Stimulated activated CD4-positive, alpha-beta T cell treated with anti-CD3 and anti-CD28 coated beads, Interleukin-1b, Interleukin-23, amount 100 ng/mL, for 1 hour (primary cell): ENCODE measurements at places on chromosomes 2 and 18.

- DNase-seq: no peak
These were observed 70.6 kb upstream of the ID2 start for GRCh38 chr2:8611246-8611645.

DNA sequence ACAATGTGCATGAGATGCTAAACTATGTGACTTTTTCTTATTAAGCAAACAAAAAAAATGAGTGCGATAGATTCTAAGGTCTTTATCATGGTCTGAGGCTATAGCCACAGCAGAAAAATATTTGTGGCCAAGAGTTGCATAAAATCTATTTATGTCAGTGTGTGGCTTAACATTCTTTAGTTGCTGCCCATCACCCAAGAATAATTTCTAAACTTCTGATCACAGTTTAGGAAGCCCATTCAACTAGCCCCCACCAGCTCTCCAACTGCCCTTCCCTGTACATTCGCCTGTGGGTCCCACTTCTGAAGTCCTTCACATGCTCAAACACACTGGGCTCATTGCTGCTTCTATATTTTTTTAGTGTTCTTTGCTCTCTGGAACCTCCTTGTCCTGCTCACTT, 107.1 kb downstream of the CTNNA2 start:
- DNase-seq: no peak

GRCh38 chr2:188940171-188940570, 34.0 kb upstream of the COL3A1 start:
- DNase-seq: no peak

GRCh38 chr2:26043862-26044696, 10.2 kb downstream of the RAB10 start:
- no peak for DNase-seq

DNA sequence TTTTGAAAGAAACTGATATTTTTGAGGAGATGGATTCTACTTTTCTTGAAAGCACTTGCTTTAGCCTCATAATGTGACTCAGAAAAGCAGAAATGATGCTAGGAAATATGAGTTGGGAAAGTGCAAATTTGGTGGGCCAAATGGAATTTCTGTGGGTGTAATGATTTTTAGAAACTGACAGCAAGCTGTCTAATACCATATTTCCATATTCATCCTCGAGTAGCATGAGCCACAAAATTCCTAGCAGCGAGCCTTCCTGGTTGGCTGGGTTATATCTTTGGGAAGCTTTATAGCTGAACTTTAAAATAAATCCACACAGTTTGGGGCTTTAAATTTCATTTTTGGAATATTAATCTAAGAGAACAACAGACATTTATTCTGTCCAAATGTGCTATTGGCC, 190.0 kb downstream of the DSC3 start:
- no peak for DNase-seq

GRCh38 chr2:105849431-105850179, 104.9 kb downstream of the NCK2 start:
- no peak for DNase-seq

DNA sequence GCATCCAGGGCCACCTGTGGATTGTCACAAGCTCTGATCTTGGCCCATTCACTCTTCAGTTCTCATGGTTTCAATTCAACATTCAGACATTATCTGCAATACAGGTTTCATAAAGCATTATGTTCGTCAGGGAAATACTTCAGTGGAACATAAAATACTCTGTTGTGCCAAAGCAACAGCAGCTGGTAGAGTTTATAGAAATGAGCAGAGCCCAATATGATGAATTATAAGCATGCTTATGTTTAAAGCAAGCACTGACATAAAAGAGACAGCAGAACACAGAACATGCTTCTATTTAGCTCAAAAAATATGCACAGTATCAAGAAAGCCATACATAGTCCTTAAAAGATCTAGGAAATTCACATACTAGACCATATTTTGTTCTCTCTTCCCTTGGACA, 71.3 kb downstream of the PDK1 start:
- no peak for DNase-seq

GRCh38 chr2:26635401-26635800, 5.8 kb downstream of the CIB4 start:
- DNase-seq: no peak

DNA sequence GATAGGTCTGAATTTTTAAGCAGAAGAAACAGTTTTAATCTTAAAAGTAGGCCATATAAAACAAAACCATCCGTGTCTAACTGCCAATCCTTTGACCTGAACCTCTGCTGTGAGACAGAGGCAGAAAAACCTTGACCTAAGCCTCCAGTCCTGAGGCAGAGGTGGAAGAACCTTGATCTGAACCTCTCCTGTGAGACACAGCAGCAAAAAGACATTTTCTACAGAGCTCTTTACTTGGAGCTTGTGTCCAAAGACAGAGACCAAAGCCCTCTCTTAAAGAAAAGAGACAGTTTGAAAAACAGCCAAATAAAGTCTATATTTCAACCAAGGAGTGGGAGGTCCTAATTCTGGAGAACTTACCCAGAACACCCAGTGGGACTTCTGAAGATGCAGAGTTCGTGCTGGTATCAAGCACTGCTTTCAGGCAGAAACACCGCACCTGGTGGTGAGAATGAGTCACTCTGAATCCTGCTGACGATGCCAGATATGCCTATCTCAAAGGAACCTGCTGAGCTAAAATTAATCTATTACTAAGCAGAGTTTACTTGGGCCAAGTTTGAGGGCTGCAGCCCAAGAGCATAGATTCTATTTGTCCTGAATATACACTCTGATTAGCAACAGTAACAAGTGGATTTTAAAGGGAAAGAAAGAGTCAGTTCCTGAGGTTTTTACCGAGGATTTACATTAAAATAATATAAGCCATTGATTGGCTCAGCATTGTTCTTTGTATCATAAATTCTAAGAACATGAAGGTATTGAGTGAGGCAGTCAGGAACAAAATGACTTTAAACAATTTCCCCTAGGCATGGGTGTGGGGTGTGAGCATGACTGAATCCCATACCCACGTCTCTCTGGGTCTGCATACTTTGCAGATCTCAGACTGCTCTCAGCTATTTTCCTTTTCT, 806.4 kb downstream of the TRIB2 start:
- no peak for DNase-seq

- no peak for DNase-seq
These were observed 2.7 kb upstream of the GEMIN6 start for GRCh38 chr2:38775097-38775920.

DNA sequence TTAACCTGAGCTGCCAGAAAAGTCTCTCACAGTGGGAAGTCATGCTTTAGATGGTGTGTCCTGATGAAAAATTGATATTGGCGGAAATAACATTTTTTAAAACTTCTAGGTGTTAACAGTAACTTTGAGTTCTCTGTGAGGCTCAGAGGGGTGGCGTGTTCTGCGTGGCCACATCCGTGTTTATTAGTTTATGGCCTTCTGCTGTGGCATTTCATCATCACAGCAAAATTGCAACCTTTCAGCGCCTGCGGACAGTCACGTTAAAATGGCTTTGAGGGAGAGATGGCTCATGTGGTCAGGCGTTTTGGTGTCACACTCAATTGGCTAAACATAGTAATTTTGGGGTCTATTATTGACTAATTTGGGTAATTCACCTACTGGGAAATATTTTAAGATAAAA, 42.4 kb downstream of the KLHL29 start:
- no peak for DNase-seq

DNA sequence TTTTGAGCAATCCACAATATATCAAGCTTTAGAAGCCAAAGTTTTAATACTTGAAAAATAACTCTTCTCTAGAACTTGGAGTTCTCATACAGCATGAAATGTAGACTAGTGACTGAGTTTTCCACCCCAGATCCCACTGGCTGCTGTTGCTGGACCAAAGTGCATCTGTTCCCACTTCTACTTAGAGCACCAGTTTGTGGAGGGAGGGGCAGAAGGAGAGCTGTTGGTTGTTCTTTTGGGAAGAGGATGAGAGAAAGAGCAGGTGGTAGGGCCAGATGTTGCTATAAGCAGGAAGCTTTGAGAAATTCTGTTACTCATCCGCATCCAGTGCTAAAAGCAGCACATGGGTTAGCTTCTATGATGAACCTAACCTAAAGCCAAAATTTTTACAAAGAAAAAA, 59.0 kb downstream of the MBD2 start:
- DNase-seq: no peak

- DNase-seq: no peak
These were observed 270.5 kb upstream of the NCKAP5 start for GRCh38 chr2:133838642-133839365.

- no peak for DNase-seq
These were observed 52.4 kb downstream of the CFAP221 start for GRCh38 chr2:119596638-119597037.

GRCh38 chr2:239805414-239805813, 219.7 kb downstream of the NDUFA10 start:
- no peak for DNase-seq

GRCh38 chr18:25299426-25300300, 52.3 kb downstream of the ZNF521 start:
- DNase-seq: no peak

DNA sequence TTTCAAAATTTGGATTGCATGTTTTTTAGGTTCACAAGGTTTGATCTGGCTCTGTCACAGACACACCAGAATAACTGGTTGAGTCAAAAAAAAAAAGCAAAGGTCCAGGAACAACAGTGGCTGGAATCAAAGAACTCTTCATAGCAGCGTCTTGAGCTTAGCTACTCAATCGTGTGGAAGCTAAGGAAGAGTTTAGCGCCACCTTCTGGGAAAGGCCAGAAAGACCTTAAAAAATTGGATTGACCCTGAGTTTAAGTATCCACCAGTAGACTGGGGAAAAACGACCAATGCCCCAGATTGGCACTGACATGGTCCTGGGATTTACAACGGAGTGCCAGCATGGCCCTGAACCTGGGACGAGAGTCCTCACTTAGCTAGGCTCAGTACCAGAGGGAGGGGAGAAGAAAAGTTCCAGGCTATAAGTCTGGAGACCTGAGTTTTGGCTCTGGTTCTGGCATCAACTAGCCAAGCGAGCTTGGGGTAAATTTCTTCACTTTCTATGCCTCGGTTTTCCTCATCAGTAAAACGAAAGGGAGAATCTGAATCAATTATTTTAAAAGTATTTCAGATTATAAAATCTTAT, 71.1 kb upstream of the TFCP2L1 start:
- DNase-seq: no peak

DNA sequence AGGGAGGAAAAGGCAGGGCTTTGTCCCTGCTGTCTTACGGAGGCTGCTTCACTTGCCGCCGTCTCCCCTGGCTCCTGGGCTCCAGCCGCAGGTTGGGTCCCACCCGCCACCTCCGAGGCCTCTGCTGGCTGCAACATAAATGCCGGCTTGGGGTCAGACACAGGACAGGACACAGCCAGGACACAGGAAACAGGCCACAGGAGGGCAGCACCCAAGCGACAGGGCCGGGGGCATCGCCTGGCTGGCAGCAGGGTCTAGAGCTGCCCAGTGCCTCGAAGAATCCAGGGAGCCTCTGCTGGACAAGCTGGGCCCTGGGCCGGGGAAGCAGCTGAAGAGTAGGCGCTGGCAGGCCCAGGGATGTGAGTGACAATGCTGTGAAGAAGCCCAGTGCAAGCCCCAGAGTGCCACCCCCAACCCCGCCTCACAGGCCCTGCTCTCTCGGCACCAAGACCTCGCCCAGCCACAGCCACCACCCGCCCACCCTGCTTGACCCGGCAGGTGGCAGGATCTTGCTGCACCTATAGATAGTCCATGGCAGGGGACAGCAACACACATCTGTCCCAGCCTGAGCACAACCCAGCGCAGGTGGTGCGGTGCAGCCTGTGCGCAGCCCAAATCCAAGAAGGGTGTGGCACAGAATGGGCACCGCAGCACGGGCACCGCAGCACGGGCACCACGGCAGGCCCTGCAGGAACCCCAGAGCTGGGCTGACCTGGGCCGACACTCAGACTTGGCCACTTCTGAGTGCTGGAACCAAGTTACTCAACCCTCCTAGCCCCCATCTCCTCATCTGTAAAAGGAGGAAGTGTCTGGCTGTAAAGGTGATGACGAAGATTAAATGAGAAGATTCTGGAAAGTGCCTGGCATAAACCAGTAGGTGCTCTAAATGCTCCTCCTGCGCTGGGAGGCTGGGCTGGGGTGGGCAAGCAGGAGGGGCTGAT, 55.6 kb downstream of the BIN1 start:
- DNase-seq: no peak

- no peak for DNase-seq
These were observed 18.2 kb downstream of the ADRA2B start for GRCh38 chr2:96097951-96098823.

DNA sequence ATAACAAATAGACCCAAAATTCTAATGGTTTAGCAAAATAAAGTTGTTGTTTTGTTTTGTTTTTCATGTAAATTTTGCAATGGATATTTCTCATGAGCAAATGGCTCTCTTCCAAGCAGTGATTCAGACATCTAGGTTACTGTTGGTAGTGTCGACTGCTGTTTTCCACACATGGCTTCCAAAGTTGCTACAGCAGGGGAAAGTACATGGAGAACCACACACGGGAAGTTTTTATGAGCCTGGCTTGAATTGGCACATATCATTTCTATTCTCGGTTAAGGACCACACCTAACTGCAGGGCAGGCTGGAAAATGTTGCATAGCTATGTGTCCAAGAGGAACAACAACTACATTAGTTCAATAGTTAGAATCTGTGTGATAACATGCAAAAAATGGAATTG, 262.1 kb downstream of the GALNT13 start:
- DNase-seq: no peak

GRCh38 chr2:241933179-241933911, 63.8 kb downstream of the RTP5 start:
- DNase-seq: no peak

GRCh38 chr2:45191976-45192375, 182.7 kb upstream of the SIX2 start:
- no peak for DNase-seq

GRCh38 chr2:127818241-127818640, 7.3 kb upstream of the WDR33 start:
- DNase-seq: no peak

DNA sequence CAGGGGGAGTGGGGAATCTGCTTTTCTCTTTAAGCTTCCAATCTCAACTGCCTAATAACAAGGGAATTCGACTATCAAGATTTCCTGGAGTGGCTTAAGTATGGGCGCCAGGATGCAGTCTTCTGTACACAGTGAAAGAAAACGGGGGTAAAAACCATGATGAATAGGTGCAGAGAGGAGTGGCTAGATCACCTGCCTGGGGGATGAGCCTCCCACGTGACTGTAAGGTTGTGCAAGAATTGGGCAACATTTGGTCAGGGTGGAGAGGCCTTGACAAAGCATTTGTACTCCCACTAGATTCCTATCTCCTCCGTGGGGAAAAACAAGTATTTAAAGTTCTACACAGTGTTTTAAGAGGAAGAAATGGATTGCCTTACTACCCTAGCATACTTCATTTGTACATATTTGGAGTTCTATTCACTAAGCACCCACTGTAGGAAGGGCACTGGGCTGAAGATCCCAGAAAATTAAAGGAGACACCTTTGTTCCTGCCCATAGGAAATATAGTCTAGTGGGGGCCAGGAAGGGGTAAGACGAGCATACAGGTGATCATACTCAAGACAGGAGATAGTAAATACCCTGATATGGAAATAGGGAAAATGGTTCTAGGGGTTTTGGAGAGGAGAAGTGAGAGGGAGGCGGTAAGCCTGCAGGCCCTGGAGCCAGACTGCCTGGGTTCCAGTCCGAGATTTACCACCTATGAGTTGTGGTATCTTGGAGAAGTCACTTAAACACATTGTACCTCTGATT, 29.2 kb downstream of the EPAS1 start:
- DNase-seq: no peak
